ENCODE measurements at places on chromosomes 5 and 9.

GRCh38 chr9:94867281-94867841 is 140.9 kb downstream of the AOPEP start:
- no peak for DNase-seq

DNA sequence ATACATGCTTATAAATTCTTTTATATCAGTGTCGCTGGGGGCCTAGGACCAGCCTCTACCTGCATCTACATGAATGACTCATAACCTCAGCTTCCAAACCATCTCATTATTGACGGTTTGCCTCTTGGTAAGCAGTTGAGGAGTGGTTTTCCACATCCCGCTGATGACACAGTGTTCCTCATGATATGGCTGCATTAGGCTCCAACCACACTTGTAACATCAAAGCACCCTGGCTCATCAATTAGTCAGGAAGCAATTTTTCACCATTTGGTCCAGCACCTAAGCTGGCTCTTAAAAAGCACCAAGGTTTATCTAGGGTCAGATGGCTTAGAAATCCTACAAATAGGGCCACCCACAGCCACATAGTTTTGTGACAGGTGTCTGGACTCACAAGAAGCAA is 402.4 kb downstream of the ARHGEF28 start:
- DNase-seq, result no peak

- no peak for DNase-seq
Measured at GRCh38 chr5:5285906-5286305, 136.6 kb upstream of the ICE1 start.

DNA sequence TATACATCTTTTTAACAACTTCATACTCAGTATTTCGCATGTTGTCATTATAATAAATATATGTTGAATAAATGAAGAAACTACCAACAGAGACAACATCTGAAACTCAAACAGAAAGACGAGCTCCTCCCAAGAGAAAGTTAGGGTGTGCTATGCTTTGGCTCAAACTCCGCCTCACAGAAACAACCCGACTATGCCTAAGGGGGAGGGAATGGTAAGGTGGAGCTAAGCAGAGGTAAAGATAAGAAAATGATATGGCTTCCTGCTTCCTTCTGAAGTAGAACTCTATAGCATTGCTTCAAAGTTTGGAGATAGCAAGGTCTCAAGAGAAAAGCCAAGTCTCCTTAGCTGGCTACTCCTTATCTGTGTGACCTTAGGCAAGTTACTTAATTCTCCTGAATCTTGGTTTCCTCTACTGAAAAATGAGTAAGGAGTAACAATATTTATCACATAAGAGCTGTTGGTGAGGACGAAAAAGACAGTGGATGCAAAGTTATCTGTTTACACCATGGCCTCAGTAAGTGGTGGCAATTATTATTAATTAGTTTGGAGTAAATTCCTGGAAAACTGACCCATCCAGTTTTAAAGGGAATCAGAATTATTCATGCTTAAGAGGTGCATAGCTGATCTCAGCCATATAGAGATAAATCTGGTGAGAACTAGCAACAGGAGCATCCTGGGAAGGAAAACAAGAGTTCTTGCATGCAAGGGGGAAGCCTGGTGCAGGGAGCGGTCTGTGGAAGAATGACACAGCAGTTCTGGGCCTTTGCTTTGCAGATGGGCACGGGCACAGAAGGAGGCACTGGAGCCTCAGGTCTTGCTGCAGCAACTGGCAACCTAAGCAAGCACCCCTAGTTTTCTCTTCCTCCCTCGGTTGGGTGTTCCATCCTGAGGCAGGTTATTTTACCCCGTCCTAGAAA is 73.3 kb downstream of the GLIS3 start:
- no peak for DNase-seq

DNA sequence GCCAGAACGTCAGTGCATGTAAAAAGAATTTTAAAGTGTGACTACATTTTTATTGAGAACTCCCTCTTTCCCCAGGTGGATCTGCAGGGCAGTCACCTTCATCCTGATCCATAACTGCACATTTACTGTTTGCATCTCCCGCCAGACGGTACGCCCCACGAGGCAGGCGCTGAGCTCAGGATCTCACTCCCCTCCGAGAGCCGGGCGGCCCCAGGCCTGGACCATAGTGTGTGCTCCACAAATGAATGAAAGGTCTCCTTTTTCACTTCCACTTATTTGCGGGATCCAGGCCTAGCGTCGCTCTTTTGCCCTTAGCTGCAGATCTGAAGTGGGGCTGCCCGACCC is 378 bp downstream of the DROSHA start:
- DNase-seq, result peak; percentile 49

DNA sequence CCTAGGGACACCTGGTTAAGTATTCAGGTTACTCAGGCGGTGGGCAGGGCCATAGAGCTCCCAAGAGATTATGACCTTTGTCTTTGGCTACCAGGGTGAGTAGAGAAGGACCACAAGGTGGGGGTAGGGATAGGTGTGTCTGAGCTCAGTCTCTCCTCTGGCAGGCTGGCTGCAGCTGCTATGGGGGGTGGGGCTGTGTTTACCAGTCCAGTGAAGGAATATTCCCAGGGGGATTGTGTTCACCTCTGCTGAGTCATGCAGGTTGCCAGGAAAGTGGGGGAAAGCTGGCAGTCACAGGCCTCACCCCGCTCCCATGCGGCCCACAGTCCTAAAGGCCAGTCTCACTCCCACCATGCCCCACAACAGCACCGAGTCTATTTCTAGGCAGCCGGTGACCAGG is 53.6 kb upstream of the POU5F2 start:
- DNase-seq, result no peak

DNA sequence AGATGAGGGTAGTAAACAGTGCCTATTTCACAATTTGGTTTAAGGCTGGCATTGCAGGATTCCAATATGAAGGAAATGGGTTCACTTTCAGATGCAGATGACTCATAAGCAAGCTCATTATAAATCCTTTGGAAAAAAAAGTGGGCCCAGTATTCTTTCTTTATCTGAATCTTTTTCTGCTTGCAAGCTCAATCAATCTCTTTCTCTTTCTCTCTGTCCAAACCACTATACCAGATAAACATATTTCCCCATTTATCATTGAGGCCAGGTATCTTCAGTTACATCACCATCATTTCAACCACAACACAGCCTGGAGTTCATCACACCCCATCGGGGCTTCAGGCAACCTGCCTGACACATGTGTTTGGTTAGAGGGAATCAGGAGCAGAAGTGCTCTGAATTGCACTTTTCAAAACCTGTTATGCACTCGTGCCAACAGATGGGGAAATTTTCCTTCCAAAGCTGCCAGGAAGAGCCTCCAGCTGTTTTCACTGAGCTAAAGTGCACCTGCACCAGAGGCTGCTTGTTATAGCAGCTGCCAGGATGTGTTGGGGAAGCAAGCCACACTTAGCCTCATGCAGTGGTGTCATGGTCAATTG is 30.0 kb upstream of the MAMDC2 start:
- DNase-seq, result no peak

GRCh38 chr5:76525956-76526355 is 97.2 kb downstream of the F2RL2 start:
- no peak for DNase-seq

DNA sequence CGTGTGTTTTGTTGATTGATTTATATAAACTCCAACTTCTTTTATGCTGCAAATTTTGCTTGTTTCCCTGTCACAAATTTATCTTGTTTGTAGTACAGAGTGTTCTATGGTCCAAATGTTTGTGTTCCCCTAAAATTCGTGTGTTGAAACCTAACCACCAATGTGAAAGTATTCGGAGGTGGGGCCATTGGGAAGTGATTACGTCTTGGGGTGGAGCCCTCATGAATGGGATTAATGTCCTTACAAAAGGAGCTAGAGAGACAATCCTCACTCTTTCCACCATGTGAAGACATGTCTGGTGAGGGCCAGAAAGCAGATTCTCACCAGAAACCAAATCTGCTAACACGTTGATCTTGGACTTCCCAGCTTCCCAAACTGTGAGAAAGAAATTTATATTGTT is 262.0 kb downstream of the MAN2A1 start:
- DNase-seq, result no peak

GRCh38 chr9:92055624-92056023 is 59.6 kb downstream of the SPTLC1 start:
- no peak for DNase-seq

GRCh38 chr5:173673295-173674101 is 57.0 kb upstream of the BOD1 start:
- DNase-seq, result no peak

DNA sequence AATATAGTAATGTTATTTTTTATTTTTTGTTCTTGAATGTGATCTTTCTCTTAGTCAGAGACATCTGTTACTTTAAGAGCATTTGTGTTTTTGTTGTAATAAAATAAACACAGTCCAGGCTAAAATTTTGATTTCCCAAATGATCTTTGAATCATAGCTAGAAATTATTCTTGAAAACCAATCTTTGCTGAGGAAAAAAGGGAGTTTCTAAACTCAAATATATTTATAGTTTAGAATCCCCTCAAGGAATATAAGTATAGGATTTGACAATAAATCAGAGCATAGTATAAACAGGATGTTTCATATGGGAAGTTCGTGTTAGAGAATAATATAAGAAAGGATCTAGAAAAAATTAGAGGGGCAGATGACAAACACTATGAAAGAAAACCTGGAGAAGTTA is 118.8 kb upstream of the ADAMTS19 start:
- no peak for DNase-seq

- no peak for DNase-seq
Measured at GRCh38 chr9:137157618-137158415, 12.0 kb downstream of the LRRC26 start.

GRCh38 chr9:120212153-120212852 is 367.7 kb downstream of the CDK5RAP2 start:
- DNase-seq, result no peak

- peak; percentile 28 for DNase-seq
Measured at GRCh38 chr9:87497604-87498045, at the start of gene DAPK1. DAPK1 (plus strand) TSS chr9:87497867; CDS start chr9:87499078, 1,211 bp downstream.

DNA sequence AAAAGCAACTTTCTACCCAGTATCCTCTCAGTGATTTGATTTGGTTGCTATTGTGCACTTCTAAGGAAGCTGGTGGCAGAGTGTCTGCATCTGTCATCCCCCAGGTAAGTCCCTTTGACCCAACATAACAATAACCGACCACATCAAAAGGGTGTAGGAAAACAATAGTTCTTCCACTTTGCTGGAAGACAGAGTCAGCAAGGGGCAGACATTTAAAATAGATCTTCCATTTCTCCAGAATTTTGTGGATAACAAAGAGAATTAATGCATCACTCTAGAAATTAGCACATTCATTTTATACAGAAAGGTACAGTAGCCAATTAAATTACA is 177.5 kb downstream of the EBF1 start:
- DNase-seq, result no peak

DNA sequence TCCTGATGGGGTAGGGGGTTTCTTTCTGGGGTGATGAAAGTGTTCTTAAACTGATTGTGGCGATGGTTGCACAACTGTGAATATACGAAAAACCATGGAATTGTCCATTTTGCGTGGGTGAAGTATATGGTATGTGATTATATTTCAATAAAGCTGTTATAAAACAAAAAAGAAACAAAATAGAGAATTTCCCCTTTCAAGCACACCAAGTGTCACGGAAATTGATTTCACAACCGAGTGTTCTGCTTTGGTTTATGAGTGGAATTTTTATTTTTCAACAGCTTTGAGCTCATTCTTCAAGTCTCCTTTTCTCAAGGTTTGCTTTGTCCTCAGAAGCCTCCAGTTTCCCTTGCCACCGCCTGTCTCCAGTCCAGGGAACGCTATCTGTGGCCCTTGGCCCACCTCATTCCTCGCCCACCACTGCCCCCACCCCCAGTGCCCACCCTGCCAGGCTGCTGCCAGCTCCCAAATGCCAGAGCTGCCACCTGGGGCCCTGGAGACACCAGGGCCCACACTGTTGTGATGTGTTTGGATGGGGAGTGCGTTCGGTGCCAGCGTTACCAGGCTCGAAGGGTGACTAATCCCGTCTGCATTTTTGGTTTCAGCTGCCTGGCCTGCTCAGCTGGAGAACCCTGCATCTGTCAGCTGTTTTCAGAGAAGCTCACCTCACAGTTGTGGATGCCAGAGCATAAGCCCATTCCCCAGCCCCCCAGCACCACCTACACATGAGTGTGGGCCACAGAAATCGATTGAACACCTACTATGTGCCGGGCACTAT is 30.4 kb downstream of the DUSP1 start:
- no peak for DNase-seq

- DNase-seq, result no peak
Measured at GRCh38 chr5:127041571-127041970, 11.2 kb upstream of the MARCHF3 start.

GRCh38 chr9:18623221-18624079 is 149.5 kb downstream of the ADAMTSL1 start:
- no peak for DNase-seq

- DNase-seq, result no peak
Measured at GRCh38 chr9:133758228-133758627, 20.1 kb upstream of the SARDH start.

GRCh38 chr5:307306-307705 is 14.2 kb upstream of the AHRR start:
- DNase-seq, result no peak

- no peak for DNase-seq
Measured at GRCh38 chr9:130986356-130986965, 22.5 kb upstream of the LAMC3 start.

DNA sequence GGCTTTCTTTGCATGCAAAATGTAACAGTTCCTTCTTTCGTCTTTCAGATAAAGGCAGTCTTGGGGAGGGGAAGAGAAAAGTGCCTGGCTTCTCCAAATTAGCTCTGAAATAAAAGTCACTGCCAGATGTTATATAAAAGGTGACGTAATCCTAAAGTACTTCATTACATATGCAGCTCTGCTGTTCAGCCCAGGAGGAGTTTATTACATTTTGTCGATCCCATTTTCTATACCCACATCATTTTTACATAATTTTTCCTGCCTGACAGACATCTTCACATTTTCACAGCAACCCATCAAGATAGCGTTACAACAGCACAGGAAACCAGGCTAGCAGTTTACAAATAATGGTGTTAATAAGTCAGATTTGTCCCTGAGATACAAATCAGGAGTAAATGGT is 86.7 kb upstream of the SLC30A5 start:
- no peak for DNase-seq

DNA sequence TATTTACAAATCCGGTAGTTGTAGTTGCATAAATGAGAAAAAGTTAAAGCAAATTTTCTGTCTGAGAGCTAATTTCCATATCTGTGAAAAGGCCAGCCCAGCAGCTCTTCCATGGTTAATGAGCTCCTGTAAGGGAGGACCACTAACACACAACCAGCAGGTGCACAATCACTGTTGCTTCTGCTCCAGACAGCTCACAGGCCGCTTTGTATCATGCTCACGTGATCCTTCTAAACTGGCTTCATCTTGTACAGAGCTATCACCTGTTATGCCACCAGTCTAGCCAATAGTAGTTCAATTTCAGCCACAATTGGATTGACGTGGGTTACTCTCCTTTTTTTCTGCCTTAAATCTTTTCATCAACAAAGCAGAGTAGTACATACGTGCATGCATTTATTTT is 38.3 kb upstream of the FBXL17 start:
- DNase-seq, result no peak

DNA sequence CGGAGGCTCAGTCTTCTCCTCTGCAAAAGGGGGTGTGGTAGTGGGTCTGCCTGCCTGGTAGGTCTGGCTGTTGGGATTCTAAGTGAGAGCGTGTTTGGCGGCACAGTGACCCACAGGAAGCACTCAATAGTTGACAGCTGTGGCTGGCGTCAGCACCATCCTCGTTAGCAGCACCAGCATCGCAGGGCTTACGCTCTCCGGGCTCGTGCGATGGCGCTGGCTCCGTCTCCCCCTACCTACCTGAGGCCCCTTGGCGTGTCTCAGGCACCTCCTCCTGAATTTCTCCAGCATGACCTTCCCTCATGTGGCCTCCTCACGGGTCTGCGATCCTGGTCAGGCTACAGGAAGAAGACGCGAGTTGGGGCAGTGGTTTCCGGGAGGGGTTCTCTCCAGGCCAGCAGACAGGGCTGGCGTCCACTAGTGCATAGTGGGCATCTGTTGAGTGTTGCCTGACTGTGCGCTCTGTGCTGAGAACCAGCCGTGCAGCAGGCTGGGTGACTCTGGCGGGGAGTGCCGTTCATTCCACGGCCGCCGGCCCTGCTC is 66.9 kb downstream of the HMCN2 start:
- DNase-seq, result no peak

Measured in activated CD4-positive, alpha-beta T cell treated with anti-CD3 and anti-CD28 coated beads for 48 hours (primary cell).